ENCODE measurements at places on chromosomes 11 and 22. TPM values are rescaled to one million over a fixed set of nuclear protein-coding genes. Genes with fewer than 3 reads are reported as not detected.

DNA sequence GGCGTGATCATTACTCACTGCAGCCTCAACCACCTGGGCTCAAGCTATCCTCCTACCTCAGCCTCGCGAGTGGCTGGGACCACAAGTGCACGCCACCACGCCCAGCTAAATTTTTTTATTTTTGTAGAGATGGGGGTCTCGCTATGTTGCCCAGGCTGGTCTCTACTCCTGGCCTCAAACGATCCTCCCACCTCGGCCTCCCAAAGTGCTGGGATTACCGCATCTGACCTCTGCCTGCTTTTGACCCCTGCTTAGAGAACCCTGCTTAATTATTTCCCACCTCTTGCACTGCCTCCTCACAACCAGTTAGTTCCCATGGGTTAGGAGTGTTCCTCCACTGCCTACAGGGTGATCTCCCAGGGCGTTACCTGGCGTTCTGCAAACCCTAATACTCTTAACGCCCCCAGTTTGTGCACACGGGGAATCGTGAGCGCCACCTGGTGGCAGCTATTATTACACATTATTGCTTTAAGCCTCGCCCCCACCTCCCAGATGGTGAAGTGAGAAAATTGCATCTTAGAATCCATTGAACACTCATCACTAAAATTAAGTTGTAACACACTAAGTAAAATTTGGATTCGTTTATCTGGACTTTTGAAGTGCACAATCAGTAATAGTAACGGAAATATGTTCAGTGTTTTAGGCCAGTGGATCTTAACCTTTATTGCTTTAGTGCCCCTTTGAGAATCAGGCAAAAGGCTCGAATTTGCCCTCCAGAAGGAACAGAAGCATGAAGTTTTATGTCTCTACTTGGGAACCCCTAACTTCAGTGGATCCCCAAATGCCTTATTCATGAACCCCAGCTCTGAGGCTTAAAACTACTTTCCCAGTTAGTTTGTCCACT, 61.4 kb upstream of the ASPHD2 start:
- H3K27ac ChIP-seq, result no peak overlapping the region
- H3K27me3 ChIP-seq, result peaks cover 14% of the 10 kb centered on the region
- no peak overlapping the region for H3K4me3 ChIP-seq
- H3K36me3 ChIP-seq, result no peaks in the 10 kb centered on the region
- DNase-seq, result peak; percentile 71

FZD4 gene
- 0.42 TPM for total RNA-seq

DNA sequence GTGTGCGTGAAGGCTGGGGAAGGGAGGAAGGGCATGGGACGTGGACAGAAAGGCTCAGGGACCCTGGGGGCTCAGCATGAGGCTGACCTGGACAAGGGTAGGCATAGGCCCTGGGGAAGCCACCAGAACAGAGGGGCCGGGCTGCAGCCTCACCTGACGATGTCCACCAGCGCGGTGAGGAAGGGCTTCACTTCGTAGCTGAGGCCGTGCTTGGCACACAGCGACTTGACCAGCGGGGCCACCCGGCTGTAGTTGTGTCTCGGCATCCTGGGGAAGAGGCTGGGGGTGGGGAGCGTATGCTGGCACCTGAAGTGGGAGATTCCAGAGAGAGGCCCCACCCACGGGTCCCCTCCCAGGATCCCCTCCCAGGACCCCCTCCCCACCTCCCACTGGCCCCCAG, 15.6 kb downstream of the FADS3 start:
- no peaks in the 10 kb centered on the region for H3K27me3 ChIP-seq
- H3K4me1 ChIP-seq, result peaks cover 2% of the 10 kb centered on the region
- H3K4me3 ChIP-seq, result no peak overlapping the region

- no peak overlapping the region for H3K27ac ChIP-seq
- no peak overlapping the region for H3K4me3 ChIP-seq
- H3K27me3 ChIP-seq, result no peaks in the 10 kb centered on the region
- H3K36me3 ChIP-seq, result no peaks in the 10 kb centered on the region
These were observed 53.9 kb upstream of the SHISAL1 start for GRCh38 chr22:44366372-44367300.

- DNase-seq, result no peak
- H3K4me1 ChIP-seq, result no peaks in the 10 kb centered on the region
- H3K27me3 ChIP-seq, result no peaks in the 10 kb centered on the region
- no peak overlapping the region for H3K4me3 ChIP-seq
- H3K36me3 ChIP-seq, result no peaks in the 10 kb centered on the region
These were observed 84.6 kb upstream of the ANO3 start for GRCh38 chr11:26247340-26247739.

TSPAN18 gene
- total RNA-seq, result 7.3 TPM

- H3K4me1 ChIP-seq, result no peaks in the 10 kb centered on the region
- H3K36me3 ChIP-seq, result no peaks in the 10 kb centered on the region
- no peak for DNase-seq
- H3K27me3 ChIP-seq, result no peaks in the 10 kb centered on the region
These were observed 28.4 kb downstream of the RASD2 start for GRCh38 chr22:35568751-35569739.

DNA sequence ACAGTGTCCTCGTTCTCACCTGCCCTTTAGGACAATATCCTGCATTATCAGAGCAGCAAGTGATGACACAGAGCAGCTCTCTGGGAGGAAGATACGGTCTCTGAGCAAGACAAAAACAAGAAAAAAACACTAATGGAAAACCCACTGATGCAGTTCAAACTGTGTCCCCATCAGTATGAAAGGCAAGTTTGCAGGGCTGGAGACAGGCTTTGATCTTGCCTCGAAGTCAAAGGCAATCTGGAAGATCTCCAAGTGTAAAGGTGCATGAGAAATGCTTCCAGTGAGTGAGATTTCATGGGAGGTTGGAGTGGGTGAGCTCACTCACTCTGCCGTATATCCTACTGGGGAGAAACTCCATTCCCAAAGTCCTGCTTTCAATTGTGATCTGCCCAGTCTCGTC, 157.5 kb downstream of the KIRREL3 start:
- H3K4me3 ChIP-seq, result no peak overlapping the region
- DNase-seq, result no peak
- H3K27me3 ChIP-seq, result peaks cover 2% of the 10 kb centered on the region
- no peaks in the 10 kb centered on the region for H3K4me1 ChIP-seq

DNA sequence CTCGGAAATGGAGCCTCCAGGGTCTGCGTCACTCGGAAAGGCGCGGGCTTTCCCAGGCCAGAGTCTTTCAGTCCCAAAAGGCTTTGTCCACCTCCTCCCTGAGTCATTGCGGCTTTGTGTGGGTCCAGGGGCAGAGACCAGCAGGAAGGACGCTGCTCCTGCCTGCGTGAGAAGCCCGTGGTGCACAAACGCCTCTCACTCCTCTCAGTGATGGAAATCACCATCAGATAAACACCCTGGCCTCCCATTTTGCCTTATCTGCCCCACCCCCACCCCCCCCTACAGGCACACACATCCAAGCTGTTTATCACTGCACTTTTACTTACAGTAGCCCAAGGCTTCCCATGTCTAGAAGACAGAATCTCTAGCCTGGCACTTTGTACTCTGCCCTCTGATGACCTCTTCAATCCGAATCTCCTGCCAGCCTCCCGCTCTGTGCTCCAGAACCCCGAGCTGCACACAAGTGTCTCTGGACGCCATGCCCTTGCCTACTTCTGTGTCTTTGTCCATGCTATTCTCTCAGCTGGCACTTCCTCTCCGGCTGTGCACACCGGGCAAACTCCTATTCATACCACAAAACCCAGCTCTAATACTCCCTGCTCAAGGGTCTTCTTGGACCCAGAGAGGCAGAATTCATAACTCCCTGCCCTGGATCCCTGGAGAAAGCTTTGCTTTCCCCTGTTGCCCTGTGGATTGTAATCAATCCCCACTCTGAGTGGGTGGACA, 954.6 kb downstream of the TBC1D22A start:
- no peaks in the 10 kb centered on the region for H3K4me1 ChIP-seq
- no peaks in the 10 kb centered on the region for H3K36me3 ChIP-seq
- DNase-seq, result no peak
- H3K4me3 ChIP-seq, result no peak overlapping the region

MB gene
- not detected for total RNA-seq

DNA sequence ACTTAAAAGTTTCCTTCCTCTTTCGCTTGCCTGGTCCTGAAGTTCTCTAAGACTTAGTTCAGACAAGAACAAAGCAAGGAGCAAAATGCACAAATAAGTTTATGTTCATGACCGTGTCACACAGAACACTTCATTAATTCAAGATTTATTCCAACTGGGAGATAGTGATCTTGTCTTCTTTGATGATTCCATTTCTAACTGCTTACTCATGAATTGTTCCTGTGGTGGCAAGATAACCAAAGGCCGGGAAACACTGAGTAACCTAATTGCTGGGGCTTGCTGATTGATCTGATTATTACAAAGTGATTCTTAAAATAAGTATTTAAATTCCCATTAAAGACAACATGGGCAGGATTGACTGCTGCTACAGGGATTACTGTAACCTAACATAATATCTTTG, 1462.9 kb upstream of the RAG2 start:
- H3K4me3 ChIP-seq, result no peak overlapping the region
- no peaks in the 10 kb centered on the region for H3K27me3 ChIP-seq
- DNase-seq, result no peak

DNA sequence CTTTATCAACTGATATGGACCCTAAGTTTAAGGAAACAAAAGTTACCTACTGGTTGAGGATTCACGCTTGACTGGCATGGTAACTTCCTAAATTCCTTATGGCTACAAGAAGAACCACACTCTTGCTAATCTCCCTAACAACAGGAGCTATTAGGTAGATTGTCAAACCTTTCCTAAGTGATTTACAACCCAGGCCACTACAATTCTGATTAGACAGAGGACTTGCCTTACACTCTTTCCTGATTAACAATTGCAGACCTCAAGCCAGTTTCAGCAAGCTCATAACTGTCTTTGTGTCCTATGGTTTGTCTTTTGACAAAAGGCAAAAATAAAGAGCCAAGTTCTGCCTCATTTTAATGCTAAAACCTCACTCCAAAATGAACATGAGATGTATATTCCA, 16.3 kb downstream of the OR52K2 start:
- no peak for DNase-seq
- H3K27ac ChIP-seq, result no peak overlapping the region
- peaks cover 12% of the 10 kb centered on the region for H3K27me3 ChIP-seq
- no peak overlapping the region for H3K4me3 ChIP-seq

- peaks cover 6% of the 10 kb centered on the region for H3K36me3 ChIP-seq
- no peak overlapping the region for H3K4me3 ChIP-seq
- DNase-seq, result peak; percentile 58
- no peaks in the 10 kb centered on the region for H3K27me3 ChIP-seq
- peaks cover 33% of the 10 kb centered on the region for H3K4me1 ChIP-seq
- H3K27ac ChIP-seq, result peak overlapping the region; percentile 67
These were observed 43.6 kb downstream of the LRRC32 start for GRCh38 chr11:76626921-76627401.

- H3K36me3 ChIP-seq, result no peaks in the 10 kb centered on the region
- H3K4me1 ChIP-seq, result peaks cover 79% of the 10 kb centered on the region
- no peaks in the 10 kb centered on the region for H3K27me3 ChIP-seq
- H3K4me3 ChIP-seq, result no peak overlapping the region
- no peak for DNase-seq
These were observed 68.3 kb downstream of the BCR start for GRCh38 chr22:23248583-23248982.

GRCh38 chr22:19877626-19878339, 23.1 kb upstream of the GNB1L start:
- peak; percentile 2 for DNase-seq
- peaks cover 11% of the 10 kb centered on the region for H3K4me1 ChIP-seq
- no peak overlapping the region for H3K4me3 ChIP-seq
- H3K27me3 ChIP-seq, result no peaks in the 10 kb centered on the region

DNA sequence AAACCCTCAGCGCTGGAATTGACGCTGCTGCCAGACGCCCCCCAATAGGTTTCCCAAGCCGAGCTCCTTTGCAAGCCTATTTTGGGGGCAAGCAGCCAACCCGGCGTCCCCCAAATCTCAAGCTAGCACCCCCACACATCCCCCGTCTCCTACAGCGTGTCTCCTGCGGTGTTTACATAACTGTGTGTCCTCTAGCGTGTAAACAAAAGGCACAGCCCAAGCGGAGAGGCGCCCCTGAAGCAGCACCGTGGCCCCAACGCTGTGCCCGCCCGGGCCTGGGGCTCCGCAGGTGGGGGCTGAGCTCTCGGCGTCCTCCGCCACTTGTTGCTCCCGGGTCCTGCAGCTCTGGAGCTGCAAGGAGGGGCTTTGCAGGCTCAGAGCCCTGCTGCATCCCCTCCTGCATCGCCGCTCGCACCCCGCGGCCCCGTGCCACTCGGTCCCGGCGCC, 1.6 kb downstream of the CADM1 start:
- H3K27ac ChIP-seq, result no peak overlapping the region
- H3K4me1 ChIP-seq, result peaks cover 11% of the 10 kb centered on the region
- no peak for DNase-seq
- H3K27me3 ChIP-seq, result peaks cover 38% of the 10 kb centered on the region
- no peak overlapping the region for H3K4me3 ChIP-seq
- H3K36me3 ChIP-seq, result no peaks in the 10 kb centered on the region

DNA sequence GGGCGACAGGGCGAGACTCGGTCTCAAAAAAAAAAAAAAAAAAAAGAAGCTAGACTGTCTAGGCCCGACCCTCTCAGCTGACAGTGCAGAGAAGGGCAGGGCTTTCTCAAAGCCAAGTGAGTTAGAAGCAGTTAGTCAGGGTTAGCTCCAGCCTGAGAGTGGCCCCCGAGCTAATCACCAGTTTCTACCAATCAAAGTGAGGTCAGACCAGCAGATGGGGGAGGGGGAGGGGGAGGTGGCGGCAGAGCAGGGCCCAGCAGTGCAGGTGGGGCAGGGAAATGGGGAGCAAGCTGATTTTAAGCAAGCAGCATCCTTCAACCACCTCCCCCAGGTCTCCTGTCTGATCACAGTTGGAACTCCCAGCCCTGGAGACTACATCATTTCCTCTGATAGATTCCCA, 55.3 kb upstream of the PRR5 start:
- H3K4me3 ChIP-seq, result no peak overlapping the region
- H3K4me1 ChIP-seq, result peaks cover 2% of the 10 kb centered on the region
- DNase-seq, result no peak
- no peak overlapping the region for H3K27ac ChIP-seq
- H3K27me3 ChIP-seq, result no peaks in the 10 kb centered on the region

SERPING1 gene
- total RNA-seq, result 0.17 TPM

CEND1 gene
- 0.17 TPM for total RNA-seq

DNA sequence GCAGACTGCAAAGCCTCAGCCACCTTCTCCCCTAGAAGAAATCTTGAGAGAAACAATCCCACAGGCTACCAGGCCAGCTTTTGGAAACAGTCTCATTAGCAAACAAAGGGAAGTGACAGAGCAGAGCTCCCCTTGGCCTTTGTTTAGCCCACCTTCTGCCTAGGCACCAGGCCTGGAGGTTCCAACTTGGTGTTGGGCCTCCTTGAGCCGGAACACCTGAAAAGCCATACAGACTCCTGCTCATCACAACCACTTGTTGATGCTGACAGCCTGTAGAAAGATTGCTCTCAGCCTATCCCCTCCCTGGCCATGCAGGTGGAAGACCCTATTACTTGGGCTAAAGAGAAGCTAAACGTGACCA, 26.6 kb downstream of the KCNQ1OT1 start:
- H3K36me3 ChIP-seq, result no peaks in the 10 kb centered on the region
- no peak overlapping the region for H3K27ac ChIP-seq
- DNase-seq, result no peak
- no peaks in the 10 kb centered on the region for H3K27me3 ChIP-seq

All from activated naive CD4-positive, alpha-beta T cell treated with anti-CD3 and anti-CD28 coated beads for 36 hours (primary cell).